ENCODE measurements at places on chromosomes 13 and 19.
A peak's percentile ranks its signal among the peaks of the same experiment; 100 is the strongest.

DNA sequence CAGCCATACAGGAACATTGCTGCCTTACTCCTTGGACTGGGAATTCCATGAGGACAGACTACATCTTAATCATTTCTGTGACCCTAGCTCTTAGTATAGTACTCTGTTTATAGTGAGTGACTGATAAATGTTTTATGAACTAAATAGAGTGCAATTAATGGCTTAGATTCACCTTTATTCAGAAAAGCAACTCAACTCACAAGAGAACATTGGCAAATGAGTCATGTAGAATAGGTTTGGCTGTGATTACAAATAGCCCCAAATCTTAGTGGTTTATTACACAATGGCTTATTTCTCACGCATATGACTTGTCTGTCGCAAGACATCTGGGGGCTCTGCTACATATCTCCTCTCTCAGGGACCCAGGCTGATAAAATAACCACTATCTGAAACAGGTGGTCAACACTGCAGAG lies 121.6 kb upstream of the KL start:
- DNase-seq = no peak

GRCh38 chr13:27347211-27347772 lies 76.7 kb downstream of the RASL11A start:
- DNase-seq = no peak

GRCh38 chr13:30880151-30880855 lies 25.8 kb upstream of the MEDAG start:
- no peak for DNase-seq

DNA sequence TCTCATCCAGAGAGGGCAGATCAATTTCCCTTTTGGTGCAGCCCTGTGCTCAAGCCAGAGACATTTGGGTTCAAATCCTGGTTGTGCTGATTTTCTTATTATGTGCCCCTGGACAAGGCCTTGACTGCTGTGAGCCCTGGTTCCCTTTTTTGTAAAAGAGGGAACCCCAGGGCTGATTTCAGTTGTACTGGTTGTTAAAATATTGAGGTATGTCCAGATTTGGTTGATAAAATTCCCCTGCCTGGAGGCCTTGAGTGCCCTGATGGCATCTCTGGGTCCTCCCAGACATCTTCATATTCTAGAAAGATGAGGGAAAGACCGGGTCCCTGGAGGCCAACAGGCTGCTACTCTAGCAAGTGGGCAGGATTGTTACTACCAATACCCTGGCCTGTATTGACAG lies 14.4 kb upstream of the PLAUR start:
- DNase-seq = no peak

- DNase-seq = no peak
These were observed 100.3 kb downstream of the ARHGEF7 start for GRCh38 chr13:111215081-111216047.

DNA sequence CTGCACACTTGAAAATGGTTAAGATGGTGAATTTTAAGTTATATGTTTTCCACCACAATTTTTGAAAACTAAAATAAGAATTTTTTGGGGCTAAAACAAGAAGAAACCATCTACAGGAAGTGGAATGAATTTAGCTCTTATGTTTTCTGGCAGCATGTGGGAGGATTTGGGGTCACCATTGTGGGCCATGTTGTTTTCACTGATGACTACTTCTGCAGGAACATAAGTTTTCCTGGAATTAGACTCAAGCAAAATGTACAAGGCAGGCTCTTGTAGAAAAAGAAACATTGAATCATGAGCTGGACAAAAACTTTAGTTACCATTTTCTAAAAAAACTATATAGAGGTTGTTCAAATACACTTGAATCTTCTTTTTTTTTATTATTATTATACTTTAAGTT lies 125.3 kb upstream of the C1QTNF9B start:
- no peak for DNase-seq

- no peak for DNase-seq
These were observed 12.3 kb downstream of the FAM187B start for GRCh38 chr19:35216016-35216832.

- DNase-seq = no peak
These were observed 551.4 kb downstream of the TBC1D4 start for GRCh38 chr13:74930402-74931165.

- no peak for DNase-seq
These were observed 361.5 kb downstream of the OXGR1 start for GRCh38 chr13:96632536-96633320.

GRCh38 chr13:99528547-99528946 lies 27.3 kb downstream of the TM9SF2 start:
- no peak for DNase-seq

- DNase-seq = no peak
These were observed 4.9 kb upstream of the USE1 start for GRCh38 chr19:17210296-17210695.

GRCh38 chr19:37655689-37656371 lies 565 bp upstream of the ZFP30 start:
- DNase-seq = peak; percentile 56

GRCh38 chr19:5253406-5254110 lies 87.1 kb downstream of the PTPRS start:
- DNase-seq = no peak

GRCh38 chr19:10764340-10764894 lies 46.5 kb downstream of the DNM2 start:
- no peak for DNase-seq

- no peak for DNase-seq
These were observed 1255.6 kb downstream of the DIAPH3 start for GRCh38 chr13:58908019-58908679.

DNA sequence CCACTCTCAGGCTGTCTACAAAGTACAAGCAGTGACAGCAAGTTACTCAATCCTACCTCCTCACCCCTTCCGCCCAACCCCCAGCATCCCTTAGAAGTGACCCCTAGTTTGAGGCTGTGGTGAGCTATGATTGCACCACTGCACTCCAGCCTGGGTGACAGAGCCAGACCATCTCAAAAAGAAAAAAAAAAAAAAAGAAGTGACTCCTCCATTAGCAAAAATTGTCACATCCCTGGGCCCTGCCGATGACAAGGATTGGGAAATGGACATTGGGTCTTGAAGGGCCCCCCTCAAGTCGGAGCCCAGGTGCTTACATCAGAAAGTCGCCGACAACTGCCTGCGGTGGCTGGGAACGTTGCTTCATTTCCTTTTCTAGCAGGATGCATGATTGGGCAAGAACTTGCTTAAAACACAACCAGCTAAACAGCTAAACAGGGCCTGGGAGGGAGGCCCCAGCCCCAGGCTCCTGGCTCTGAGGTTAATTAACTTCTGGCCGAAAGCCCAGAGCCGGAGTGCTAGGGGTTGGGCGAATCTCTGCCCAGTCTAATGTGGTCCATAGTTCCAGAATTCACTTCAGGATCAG lies 15.3 kb downstream of the RAB3D start:
- DNase-seq = no peak

DNA sequence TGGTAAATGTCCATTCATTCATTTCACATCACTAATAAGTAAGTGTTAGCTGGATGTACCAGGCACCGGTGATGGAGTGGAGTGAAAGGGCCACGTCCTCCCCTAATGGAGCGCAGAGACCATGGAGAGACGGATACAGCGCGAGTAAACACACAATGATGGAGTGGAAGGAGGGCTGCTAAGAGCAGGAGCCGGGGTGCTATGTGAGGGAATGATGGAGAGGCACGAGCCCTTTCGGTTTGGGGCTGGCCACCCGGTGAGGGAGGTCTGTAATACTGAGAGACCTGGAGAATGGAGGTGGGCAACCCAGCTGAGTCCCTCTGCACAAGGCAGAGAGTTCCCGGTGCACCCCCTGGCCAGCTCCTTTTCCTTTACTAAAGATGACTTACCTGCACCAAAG lies 53.7 kb downstream of the PEPD start:
- DNase-seq = no peak

GRCh38 chr19:10611907-10612306 lies 13.4 kb upstream of the SLC44A2 start:
- DNase-seq = no peak

DNA sequence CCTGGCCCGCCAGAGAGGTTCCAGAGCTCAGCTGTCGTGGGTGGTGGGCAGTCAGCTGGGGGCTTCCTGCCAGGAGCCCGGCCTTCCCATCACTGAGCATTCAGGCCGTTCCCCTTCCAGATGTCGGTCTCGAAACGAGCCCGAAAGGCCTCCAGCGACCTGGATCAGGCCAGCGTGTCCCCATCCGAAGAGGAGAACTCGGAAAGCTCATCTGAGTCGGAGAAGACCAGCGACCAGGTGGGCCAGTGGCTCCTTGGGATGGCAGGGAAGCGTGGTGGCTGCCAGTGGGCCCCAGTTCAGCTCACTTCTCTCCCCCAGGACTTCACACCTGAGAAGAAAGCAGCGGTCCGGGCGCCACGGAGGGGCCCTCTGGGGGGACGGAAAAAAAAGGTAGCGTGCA lies 19.3 kb downstream of the HDGFL2 start:
- no peak for DNase-seq

GRCh38 chr13:75486146-75487062 lies 4.4 kb upstream of the TBC1D4 start:
- no peak for DNase-seq

GRCh38 chr19:4375164-4376027 lies 25.0 kb downstream of the SH3GL1 start:
- no peak for DNase-seq

- no peak for DNase-seq
These were observed 1.8 kb downstream of the ABHD13 start for GRCh38 chr13:108220041-108220440.

- no peak for DNase-seq
These were observed 8.4 kb upstream of the KLK14 start for GRCh38 chr19:51091126-51091525.

GRCh38 chr19:815079-815774 lies 6.5 kb downstream of the PLPPR3 start:
- DNase-seq = no peak

- DNase-seq = no peak
These were observed 104.9 kb downstream of the HSPH1 start for GRCh38 chr13:31056644-31057271.

GRCh38 chr13:22736084-22736767 lies 444.6 kb upstream of the SGCG start:
- no peak for DNase-seq

DNA sequence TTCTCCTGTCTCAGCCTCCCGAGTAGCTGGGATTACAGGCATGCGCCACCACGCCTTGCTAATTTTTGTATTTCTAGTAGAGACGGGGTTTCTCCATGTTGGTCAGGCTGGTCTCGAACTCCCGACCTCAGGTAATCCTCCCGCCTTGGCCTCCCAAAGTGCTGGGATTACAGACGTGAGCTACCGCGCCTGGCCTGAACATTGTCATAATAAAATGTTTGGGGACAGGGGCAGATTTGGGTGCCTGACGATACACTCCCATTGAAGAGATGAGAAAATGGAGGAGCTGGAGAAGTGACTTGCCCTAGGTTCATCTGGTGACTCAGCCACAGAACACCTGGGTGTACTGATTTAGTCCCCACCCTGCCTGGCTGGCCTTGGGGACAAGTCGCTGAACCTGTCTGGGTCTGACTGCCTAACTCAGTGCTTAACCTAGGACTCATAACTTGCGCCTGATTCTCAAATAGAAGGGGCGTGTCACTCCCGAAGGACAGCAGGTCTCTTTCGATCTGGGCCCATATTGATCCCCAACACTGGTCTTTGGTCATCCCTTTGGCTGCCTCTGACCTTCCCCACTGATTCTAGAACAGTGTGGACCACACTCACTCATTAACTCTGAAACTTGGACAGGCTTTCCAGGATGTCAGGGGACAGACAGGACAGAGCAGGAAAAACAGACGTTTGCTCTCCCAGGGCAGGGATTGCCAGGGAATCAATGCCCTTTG lies 7.6 kb upstream of the BICRA start:
- DNase-seq = no peak

GRCh38 chr19:16070366-16070990 lies 5.8 kb upstream of the TPM4 start:
- DNase-seq = peak; percentile 83

GRCh38 chr13:21139374-21139773 lies 37.0 kb downstream of the SKA3 start:
- DNase-seq = no peak

GRCh38 chr13:99859178-99860177 lies 112.1 kb downstream of the ZIC5 start:
- peak; percentile 12 for DNase-seq

DNA sequence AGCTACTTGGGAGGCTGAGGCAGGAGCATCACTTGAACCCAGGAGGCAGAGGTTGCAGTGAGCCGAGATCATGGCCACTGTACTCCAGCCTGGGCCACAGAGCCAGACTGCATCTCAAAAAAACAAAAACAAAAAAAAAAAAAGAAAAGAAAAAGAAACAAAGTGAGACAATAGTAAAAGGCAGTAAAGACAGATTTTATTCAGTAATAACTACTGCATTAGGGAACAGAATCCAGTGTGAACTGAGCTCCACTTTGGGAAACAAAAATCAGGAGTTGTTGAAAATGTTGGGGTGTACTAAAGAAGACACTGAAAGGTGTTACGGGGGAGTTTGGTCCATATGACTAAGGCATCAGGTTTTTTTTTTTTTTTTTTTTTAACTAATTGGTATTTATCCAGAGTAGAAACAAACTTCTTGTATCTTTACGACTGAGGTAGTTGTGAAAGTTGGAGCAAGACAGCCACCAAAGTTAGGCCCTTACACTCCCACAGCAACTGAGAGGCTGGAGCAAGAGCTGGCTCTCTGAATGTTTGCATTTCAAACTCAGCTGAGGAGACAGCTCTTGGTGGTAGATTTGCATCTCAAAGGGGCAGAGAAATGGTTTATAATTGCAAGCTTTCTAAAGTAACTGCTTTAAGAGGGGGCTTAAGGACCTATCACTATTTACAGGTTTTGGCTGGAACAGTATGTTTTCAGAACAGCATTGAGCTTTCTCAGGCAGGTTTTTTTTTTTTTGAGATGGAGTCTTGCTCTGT lies 24.2 kb downstream of the ZNF607 start:
- no peak for DNase-seq

DNA sequence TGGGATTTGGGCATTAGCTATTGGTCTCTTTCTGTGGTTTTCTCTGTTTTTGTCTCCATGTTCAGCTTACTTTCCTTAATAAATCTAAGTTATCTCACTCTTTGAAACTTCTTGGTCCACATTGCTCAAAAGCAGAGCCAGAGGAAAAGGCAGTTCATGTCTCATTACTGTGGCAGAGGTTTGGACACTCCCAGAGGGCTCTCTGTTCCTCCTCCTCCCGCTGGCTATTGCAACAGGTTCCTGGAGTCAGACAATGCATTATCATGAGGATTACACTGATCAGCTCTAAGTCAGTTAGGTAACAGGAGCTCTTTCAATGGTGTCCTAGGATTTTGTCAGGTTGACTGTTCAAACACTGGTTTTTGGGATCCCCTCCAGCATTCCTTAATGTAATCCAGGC lies 298.8 kb downstream of the NDFIP2 start:
- no peak for DNase-seq

DNA sequence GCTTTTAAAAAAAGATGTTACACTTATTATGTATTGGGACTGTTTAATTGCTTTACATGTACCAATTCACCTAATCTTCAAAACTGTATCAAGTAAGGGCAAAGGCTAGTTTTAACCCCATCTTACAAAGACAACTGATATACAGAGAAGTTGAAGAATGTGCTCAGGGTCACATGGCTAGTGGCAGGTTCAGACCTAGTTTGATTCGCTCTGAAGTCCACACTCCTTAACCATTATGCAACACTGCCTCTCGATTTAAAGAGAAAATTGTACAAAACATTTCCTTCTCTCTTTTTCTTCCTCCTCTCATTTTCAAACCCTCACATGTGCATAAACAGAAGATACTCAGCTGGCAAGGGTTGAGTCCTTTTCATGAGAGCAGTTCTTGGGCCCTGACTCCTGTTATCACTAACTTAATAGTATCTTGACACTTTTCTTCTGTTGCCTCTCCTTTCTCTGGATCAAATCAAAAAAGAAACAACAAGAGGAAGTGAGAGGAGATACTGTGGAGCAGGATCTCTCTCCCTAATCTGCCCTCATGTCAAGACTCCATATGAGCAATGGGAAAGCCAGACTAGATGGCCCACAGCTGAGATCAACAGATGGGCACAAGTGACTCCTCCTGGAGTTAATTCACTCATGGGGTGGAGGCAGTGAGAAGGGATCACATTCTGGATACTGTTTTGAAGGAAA lies 19.0 kb upstream of the N4BP2L1 start:
- no peak for DNase-seq
